ENCODE measurements at places on chromosomes 6 and 20. TPM values are rescaled to one million over a fixed set of nuclear protein-coding genes. Genes with fewer than 3 reads are reported as not detected.
A peak's percentile ranks its signal among the peaks of the same experiment; 100 is the strongest.

- DNase-seq = no peak
- H3K4me3 ChIP-seq = no peak overlapping the region
These were observed 110.1 kb upstream of the JAG1 start for GRCh38 chr20:10783707-10784553.

DNA sequence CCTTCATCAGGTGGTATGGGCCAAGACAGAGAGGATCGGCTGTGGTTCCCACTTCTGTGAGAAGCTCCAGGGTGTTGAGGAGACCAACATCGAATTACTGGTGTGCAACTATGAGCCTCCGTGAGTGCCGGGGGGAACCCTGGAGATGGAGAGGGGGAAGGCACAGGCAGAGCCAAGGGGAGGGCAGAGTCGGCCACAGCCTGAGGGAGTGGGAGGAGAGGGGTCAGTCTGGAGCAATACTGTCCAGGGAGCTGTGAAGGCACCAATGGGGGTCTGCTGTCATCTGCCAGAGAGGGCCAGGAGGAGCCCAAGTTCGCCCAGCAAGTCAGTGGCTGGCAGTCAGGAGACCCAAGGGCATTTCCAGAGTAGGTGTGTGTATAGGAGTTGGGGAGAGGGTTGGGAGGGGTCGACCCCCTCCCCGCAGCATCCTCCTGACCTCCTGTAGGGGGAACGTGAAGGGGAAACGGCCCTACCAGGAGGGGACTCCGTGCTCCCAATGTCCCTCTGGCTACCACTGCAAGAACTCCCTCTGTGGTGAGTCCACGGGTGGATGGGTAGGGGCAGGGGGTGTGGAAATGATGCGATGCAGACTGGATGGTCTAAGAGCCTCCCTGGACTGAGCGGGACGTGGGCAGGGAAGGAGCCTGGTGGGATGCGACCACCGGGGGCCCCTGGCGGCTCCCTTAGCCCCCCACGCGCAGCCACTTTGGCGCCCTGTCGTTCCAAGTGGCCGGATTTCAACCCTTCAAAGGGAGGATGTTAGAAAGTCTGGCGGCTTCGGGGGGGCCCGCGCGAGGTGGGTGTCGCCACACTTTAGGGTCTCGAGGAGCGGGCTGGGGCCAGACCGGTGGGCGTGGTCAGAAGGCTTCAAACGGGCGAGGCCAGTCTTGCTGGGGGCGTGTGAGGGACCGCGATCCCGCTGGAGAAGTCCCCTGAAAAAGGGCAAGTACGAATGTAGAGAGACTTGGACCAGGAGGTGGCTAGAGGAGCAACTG is 7.2 kb downstream of the PI16 start:
- no peak overlapping the region for H3K27ac ChIP-seq
- no peak for DNase-seq
- no peaks in the 10 kb centered on the region for H3K27me3 ChIP-seq

GRCh38 chr6:137709424-137710236 is 157.4 kb upstream of the TNFAIP3 start:
- DNase-seq = peak; percentile 27
- no peaks in the 10 kb centered on the region for H3K36me3 ChIP-seq
- no peak overlapping the region for H3K4me3 ChIP-seq
- H3K27ac ChIP-seq = peak overlapping the region; percentile 77

DNA sequence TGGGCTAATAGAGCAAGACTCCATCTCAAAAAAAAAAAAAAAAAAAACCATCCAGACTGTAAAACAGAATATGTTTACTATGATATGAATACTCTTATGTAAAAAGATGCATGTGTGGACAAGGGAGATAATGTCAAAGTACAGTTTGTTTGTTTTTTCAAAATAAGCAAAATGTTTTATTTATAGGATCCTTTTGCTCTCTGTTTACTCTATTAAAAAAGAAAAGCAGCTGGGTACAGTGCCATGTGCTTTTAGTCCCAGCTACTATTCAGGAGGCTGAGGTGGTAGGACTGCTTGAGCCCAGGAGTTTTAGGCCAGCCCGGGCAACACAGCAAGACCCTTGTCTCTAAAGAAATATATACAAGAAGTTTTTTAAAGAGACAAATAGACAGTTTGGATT is 38.1 kb downstream of the UQCC1 start:
- H3K4me1 ChIP-seq = no peaks in the 10 kb centered on the region
- H3K27ac ChIP-seq = no peak overlapping the region
- no peaks in the 10 kb centered on the region for H3K36me3 ChIP-seq
- H3K27me3 ChIP-seq = no peaks in the 10 kb centered on the region
- no peak for DNase-seq

DNA sequence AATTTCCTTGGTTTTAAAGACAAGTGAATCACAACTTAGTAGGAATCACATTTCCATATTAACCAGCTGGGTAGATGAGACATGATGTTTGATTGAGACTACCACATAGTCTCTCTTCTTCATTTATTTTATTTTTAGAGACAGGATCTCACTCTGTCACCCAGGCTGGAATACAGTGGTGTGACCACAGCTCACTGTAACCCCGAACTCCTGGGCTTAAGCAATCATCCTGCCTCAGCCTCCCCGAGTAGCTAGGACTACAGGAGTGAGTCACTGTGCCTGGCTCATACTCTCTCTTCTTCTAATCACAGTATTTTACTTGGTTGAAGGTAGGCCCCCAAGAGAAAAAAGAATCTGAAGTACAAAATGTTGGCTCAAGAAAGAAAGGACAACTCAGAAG is 80.2 kb upstream of the ASF1A start:
- H3K4me1 ChIP-seq = peaks cover 38% of the 10 kb centered on the region
- no peak for DNase-seq
- H3K27me3 ChIP-seq = no peaks in the 10 kb centered on the region
- no peak overlapping the region for H3K4me3 ChIP-seq

GRCh38 chr6:145749632-145750031 is 14.3 kb upstream of the EPM2A start:
- no peaks in the 10 kb centered on the region for H3K4me1 ChIP-seq
- H3K4me3 ChIP-seq = no peak overlapping the region

DNA sequence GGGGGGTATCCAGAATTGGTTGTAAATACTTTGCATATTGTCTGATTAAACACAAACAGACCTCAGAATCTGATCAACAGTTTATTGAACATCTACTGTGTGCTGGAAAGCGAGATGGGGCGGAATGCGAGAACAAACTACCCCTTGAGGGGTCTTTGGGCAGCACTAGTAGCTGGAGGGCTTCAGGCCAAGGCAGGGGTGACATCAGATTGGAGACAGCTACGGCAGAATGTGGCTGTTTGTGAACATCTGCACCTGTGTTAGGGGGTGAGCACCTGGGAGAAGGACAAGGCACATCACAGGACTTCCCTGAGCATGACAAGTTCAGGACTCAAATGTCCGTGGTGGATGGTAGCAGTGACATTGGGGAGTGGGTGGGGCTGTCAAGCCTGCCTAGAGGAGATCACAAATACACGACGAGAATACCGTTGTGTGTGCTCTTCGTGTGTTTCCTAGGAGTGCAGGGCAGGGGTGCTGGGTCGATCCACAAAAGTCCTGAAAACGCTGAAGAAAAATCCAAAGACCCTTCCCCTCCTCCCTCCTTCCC is 59.5 kb downstream of the SRC start:
- peaks cover 8% of the 10 kb centered on the region for H3K27me3 ChIP-seq
- no peaks in the 10 kb centered on the region for H3K36me3 ChIP-seq
- no peak for DNase-seq
- H3K4me3 ChIP-seq = no peak overlapping the region
- H3K4me1 ChIP-seq = peaks cover 7% of the 10 kb centered on the region
- no peak overlapping the region for H3K27ac ChIP-seq

GRCh38 chr20:8635837-8636236 is 433.1 kb upstream of the PLCB4 start:
- H3K4me1 ChIP-seq = no peaks in the 10 kb centered on the region
- no peak overlapping the region for H3K4me3 ChIP-seq
- no peak for DNase-seq
- H3K27ac ChIP-seq = no peak overlapping the region

Gene NT5DC1
- total RNA-seq = 50.5 TPM

Gene NRSN1
- total RNA-seq = not detected

Gene IPCEF1
- 97.7 TPM for total RNA-seq

Gene IL17F
- total RNA-seq = not detected
